ENCODE measurements at places on chromosomes 3 and 15. TPM values are rescaled to one million over a fixed set of nuclear protein-coding genes. Genes with fewer than 3 reads are reported as not detected.

The KIF15 gene
- total RNA-seq: 0.99 TPM

DNA sequence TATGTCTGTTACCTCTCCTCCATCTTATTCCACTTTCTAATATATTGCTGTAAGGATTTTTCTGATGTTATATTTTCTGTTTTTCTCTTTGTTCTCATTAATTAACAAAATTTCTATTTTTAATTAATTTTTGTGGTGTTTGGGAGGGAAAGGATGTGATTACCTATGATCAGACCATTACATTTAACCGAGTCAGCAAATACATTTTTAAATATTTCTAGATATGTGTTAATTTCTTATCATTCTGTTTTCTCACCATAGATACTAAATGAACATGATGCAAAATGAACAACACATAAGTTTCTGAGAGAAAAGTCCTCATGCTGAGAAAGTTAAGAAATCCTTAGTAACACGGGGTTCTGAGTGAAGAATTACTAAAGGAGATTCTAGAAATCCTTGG lies 80.6 kb upstream of the P2RY1 start:
- no peak for DNase-seq

The SLC12A1 gene
- total RNA-seq: not detected

DNA sequence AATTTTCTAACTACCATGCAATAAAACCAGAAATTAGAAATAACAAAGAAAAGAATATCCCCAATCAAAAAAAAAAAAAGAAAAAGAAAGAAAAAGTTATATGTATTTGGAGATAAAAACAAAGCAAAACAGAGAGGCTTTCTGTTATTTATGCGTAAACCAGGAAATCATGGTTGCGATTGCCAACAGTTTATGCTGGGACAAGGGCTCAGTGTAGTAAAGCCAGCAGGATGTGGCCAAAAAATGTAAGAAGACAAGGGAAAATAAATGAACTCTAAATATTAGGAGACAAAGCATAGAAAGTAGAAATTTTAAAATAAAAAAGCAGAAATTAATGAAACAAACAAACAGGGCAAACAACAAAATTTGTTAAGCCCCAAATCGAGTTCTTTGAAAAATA lies 27.2 kb upstream of the GOLGA8J start:
- DNase-seq: no peak

GRCh38 chr3:141793476-141794260 lies 30.5 kb downstream of the GRK7 start:
- DNase-seq: no peak

The ZNF660 gene
- total RNA-seq: 14.4 TPM

The SLC51A gene
- 1.2 TPM for total RNA-seq

DNA sequence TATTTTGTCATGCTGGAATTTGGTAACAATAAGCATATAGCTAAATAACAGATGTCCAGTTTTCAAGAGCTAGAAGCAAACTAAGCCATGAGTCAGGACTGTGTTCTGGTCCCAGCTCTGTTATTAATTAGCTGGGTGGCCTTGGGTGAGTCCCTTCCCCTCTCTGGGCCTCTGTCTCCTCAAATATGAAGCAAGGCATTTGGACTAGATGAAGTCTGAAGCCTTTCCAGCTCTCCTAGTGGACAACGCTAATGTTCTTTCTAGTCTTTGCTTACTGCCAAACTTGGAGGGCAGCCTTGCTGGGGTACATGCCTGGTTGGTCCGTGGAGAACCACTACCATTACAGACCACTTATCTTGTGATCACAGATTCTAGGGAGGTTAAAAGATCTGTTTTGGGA lies 127.6 kb downstream of the DUT start:
- DNase-seq: no peak

The MYLK gene
- total RNA-seq: 124 TPM

GRCh38 chr15:49383266-49383665 lies 39.8 kb upstream of the FGF7 start:
- no peak for DNase-seq

The LRTM1 gene
- not detected for total RNA-seq

The CPEB1 gene
- 7.4 TPM for total RNA-seq

DNA sequence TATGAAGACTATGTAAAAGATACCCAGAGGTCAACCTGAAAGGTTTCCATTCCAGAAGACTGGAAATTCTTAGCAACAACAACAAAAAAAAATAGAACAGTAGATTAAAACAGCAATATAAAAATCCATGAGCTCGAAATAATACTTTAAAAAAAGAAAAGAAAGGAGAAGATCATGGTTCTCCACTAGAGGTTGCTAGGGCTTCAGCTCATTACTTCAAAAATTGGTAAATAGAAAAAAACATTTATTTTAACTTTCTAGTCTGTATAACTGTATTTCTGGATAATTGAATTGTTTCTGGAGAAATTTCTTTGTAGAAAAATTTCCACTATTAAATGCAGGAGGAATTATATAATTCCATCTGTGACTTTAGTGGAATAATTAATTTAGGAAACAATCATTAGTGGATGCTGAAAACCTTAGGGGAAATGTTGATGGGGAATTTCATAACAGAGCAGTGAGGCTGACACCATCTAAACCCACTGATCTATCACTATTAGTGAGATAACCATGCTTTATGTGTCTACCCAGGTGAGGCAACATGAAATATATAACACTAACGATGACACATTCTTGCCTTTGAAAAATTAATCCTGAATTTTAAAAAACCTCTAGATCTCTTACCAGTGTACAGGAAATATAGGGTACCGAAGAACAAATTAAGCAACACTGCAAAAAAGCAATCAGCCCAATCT lies 62.5 kb upstream of the SNRK start:
- no peak for DNase-seq

The RAD51 gene
- total RNA-seq: 1.4 TPM

The PLCH1 gene
- 0.11 TPM for total RNA-seq

DNA sequence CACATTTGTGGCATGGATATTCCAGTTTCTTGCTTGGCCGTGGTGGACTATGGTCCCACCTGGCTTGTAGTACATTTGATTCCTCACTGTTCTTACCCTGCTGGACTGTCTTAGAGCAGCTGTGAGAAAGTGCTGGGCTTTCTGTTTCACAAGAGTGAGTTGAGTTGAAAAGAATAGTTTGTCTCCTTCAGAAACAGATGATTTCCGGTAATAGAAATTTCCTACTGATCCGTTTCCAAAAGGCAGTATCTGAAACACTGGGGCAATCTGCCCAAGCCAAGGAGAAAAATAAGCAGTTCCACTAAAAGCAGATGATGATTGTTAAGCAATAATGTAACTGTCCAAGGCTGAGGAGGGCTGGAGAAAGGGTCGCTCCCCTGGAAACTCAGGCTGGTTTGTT lies 96.0 kb downstream of the SUCLG2 start:
- peak; percentile 45 for DNase-seq

DNA sequence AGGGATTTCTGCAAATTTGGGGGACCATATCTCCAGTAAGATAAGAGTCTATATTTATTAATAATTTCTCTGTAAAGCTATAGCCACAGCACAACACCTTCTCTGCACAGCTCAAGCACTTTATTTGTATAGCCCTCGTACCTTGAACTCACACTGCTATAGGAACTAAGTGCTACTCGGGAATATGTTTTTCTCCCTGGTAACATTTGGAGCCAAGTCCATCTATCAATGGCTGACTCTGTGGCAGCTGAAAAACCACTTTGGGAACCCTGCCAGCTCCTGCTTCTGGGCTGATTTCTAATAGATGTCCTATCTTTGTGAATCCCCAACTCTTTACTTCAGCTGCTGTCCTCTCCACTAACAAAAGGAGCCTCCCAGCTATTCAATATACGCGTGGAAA lies 298.5 kb downstream of the GBE1 start:
- DNase-seq: no peak

GRCh38 chr15:60583946-60584345 lies 105.0 kb upstream of the ICE2 start:
- DNase-seq: no peak

GRCh38 chr15:72078887-72079286 lies 39.1 kb downstream of the MYO9A start:
- no peak for DNase-seq

- DNase-seq: no peak
These were observed 459.6 kb downstream of the MECOM start for GRCh38 chr3:169203631-169204550.

The ABI3BP gene
- 3.4 TPM for total RNA-seq

DNA sequence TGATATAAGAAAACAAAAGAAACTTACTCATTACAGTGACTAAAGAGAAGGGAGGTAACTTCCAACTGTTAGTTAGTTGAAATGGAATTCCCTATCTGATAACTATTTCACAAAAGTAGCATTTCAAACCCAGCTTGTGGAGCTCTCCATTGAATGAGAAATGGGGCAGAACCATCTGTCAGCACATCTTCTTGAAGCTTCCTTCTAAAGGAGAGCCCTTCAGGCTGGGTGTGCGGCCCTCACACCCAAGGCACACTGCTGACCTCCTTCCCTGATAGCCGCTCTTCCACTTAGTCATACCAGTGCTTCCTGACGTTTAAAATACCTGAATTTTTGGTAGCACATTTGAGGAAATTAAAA lies 28.1 kb upstream of the VEPH1 start:
- DNase-seq: no peak

The MAP6D1 gene
- total RNA-seq: 1.2 TPM

Data from adrenal gland (tissue), 19 donors.